ENCODE measurements at places on chromosomes 7 and 10.

DNA sequence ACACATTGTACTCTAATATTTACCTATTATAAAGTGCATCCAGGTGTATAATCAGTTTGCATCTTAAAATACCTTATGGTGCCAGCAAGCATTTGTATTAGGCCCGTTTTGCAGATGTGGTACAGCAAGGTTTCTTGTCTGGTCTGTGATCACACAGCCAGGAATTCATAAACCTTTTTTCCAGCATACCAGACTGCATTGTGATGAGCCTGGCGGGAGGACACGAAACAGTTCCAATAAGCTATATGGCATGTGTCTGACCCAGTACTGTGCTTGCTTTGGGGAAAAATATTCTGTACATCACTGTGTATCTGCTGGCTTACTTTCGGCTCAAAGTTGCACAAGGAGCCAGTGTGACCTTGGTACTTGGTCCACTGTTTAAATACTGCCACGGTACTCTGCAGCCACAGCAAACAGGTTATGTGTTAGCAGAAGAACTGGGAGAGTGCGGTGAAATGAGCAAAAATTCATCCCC, 36.3 kb downstream of the CHN2 start:
- DNase-seq: no peak

DNA sequence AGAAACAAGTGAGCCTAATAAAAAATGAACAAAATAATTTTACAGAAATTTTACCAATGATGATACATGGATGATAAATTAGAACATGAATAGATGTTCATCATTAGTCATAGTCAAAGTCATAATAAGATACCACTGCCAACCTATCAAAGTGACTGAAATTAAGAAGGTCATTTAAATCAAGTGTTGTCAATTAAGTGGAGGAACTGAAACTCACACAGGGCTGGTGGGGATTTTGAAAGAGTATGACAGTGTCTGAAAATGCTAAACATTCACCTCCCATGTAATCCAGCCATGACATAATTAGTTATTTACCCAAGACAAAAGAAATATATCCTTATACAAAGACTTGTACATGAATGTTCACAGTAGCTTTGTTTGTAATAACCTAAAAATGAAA, 57.1 kb upstream of the DYNC1I1 start:
- no peak for DNase-seq

DNA sequence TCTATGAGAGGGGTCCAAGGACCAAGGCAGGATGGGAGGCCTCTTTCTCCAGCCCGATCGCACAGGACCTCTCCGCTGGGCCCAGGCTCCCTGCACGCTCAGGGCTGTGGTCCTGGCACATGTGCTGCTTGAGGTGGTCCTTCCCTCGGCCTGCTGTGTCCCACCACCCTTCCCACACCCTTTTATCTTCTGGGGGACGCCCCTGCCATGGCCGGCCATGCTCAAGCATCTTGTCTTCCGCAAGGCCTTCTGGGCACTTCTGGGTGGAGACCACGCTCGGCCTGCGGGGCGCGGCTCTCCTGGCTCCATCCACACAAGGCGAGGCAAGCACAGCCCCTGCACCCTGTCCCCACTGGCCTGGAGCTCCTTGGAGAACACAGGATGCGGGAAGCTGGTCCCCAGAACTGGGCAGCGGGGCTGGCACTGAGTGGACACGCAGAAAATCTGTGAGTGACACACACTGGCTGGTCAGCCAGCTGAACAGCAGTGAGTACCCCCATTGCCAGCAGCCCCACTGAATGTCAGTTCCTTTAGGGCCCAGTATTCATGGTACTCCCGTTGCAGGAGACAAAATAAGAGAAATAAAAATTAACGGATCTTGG, 115.9 kb downstream of the TCERG1L start:
- no peak for DNase-seq

DNA sequence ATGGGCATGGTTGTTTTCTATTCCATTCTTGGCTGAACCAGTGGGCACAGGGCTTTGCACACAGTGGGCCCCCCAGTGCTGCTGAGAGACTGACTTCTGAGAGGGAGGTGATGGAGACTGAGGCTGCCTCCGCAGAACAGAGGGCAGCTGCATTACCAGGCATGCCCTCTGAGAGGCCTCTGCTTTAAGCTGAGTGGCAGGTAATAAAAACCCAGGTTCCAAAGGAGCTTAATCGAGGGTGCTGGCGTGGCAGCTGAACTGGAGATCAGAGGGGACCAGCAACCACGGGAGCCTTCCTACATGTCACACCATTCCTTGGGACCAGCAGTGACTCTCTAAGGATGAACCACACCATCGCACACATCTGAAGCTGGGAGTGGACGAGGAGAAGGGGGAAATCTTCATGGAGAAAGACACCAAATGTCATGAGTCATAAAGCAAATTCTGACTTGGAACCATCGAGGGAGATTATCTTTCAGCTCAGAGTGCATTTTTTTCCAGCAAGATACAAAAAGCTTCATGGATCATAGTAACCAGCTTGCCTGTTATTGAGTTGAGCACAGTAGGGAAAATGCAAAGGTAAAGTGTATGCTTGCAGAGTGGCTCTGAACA, 24.6 kb downstream of the HIPK2 start:
- no peak for DNase-seq

- peak; percentile 40 for DNase-seq
Measured at GRCh38 chr7:68258609-68259008, 1262.0 kb downstream of the TYW1 start.

DNA sequence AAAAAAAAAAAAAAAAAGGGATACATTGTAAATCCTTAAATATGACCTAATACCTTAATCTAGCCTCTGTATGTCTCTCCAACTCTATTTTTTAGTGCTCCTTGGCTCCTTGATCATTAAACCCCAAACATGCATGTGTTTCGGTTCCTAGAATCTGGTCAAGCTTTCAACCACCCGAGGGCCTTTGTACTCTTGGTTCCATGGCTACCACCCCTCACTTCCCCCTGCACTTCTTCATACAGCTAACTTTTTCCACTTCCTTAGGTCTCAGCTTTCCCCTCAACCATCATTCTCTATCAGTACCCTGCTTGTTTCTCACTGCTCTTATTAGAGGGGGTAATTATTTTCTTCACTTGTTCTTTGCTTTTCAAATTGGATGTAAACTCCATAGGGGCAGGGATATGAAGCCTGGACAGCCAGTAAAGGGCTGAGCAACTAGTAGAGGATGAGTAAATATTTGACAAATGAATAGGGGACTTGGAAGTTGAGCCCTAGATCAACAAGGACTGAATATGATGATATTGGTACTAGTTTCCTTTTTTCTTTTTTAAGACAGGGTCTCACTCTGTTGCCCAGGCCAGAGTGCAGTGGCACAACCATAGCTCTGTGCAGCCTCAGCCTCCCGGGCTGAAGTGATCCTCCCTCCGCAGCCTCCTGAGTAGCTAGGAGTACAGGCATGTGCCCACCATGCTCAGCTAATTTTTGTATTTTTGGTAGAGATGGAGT, 4.3 kb upstream of the GDI2 start:
- no peak for DNase-seq

- DNase-seq: no peak
Measured at GRCh38 chr7:125098377-125098970, 168.8 kb upstream of the POT1 start.

DNA sequence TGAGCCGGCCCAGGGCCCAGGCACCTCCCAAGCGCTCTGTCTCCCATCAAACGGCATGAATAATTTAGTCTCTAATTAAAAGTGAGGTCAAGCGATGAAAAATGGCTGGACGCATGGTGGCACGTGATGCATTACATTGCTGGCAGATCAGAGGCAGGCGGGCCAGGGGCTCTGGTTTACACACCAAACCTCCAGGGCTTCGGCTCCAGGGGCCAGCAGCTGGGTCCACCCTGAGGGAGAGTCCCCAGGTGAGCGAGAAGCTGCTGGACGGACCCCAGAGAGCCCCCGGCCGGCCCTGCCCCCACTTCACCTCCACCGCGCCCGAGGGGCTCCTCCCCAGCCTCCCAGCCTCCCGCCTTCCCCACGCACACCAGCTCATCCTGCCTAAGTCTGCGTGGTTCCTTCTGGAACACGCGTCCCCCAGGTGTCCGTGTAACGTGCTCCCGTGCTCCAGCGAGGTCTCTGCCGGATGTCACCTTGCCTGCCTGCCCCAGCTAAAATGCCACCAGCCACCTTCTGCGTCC, 23.2 kb downstream of the UNCX start:
- DNase-seq: no peak

DNA sequence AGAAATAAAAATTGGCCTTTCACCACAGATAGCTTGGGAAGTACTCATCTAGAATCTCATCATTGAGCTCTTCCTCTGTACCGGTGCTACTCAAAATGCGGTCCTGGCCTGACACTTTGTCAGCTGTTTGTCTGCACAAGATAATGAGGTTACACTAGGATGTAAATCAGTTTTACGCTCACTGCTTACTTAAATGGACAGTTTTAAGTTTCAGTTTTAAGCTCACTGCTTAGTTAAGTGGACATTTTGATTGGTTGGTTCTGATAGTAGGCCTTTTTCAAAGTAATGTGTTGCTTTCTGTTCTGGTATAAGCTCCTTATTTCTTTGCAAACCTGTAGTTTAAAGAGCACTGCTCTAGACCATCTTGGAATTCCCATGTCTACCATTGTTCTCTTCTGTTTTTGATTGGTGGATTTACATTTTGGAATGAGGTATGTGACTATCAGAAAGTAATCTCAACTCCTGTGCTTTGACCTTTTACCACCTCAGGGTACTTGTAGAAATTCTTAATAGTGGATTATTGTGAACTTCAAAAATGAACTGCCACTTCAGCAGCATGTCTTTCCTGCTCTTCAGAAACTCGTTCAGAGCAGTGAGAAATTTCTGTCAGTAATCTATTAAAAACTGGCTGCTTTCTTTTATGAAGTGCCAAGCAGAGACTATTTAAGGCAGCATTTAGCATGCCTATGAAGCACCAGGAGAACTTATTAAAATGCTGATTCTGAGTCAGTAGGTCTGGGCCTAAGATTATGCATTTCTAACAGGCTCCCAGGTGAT, 55.0 kb downstream of the C1GALT1 start:
- no peak for DNase-seq
